ENCODE measurements at places on chromosomes 16 and 17.

- no peak for DNase-seq
Observed at GRCh38 chr16:12002447-12003006, 26.0 kb downstream of the SNX29 start.

DNA sequence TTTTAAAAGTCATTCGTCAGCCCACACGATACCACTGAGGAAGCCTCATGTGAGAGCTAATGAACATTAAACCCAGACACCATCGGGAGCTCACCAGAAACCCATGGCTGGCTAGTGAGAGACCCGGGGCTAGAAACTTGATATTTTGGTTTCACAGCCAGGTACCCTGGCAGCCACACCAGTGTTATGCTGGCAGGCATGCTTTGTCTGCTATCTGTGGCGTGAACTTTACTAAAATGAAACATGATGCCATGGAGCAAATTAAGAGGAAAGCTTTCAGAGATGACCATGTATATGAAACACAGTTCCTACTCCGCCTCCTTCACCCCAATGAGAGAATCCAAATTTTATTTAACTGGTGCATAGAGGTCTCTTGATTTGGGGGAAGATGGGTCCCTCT lies 291.2 kb downstream of the IRX3 start:
- no peak for DNase-seq

GRCh38 chr16:72850853-72851252 lies 197.1 kb downstream of the ZFHX3 start:
- no peak for DNase-seq

- no peak for DNase-seq
Observed at GRCh38 chr17:2680961-2681360, 30.6 kb downstream of the CLUH start.

- DNase-seq: no peak
Observed at GRCh38 chr17:74543891-74544760, 1.8 kb downstream of the CD300C start.

DNA sequence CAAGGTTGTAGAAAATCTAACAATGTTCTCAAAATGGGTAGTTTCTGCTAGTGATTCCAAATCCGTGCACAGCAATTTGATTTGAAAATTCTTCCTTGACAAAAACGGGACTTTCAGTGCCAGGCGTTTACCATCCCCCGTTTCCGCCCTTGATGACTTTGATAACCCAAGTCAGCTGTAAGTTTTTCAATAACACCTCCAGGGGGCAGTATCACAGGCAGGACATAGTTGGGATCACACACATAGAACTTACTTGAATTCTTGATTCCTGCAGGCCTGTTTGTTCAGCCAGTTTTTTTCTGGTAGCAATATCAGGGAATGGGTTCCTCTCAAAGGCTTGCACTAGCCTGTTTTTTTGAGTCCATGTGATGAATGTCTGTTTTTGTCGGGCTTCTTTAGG lies 5.6 kb downstream of the DUXB start:
- DNase-seq: no peak

DNA sequence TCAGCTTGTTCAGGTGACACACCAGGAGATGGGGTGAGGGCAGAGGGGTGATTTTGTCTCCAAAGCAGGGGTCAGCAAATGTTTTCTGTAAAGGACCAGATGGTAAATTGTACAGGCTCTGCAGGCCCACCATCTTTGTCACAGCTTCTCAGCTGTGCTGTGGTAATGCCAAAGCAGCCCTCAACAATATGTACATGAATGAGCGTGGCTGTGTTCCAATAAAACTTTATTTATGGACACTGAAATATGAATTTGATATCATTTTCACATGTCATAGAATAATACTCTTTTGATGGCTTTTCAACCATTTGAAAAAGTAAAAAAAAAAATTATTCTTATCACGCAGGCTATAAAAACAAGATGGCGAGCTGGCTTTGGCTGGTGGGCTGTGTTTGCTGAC lies 206.4 kb upstream of the RPL38 start:
- no peak for DNase-seq

GRCh38 chr17:79981090-79981489 lies 54.6 kb downstream of the TBC1D16 start:
- no peak for DNase-seq

DNA sequence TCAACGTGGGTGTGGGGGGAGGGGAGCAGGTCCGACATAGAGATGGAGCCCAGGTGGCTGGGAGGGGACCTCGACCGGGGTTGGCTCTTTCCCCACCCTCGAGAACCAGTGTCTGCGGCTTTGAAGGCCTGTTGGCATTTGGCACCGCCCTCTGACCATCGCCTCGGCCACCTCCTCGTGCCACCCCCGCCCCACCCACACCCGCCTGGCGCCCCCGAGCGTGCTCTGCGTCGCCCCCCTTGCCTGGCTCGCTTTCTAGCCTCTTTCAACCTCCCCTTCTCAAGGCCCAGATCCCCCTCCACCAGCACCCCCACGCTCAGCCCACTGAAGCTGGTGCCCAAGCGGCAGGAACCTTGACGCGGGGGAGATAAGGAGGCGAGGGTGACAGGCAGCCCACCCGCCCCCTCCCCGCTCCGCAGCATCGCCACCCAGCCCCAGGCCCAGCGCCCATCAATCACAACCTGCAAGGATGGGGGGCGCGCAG lies 619 bp downstream of the CACNB1 start:
- no peak for DNase-seq

- no peak for DNase-seq
Observed at GRCh38 chr16:4525634-4526277, 12.8 kb downstream of the CDIP1 start.

- no peak for DNase-seq
Observed at GRCh38 chr16:72015124-72015523, 6.6 kb downstream of the DHODH start.

GRCh38 chr17:82962163-82962720 lies 117.2 kb upstream of the METRNL start:
- no peak for DNase-seq

- no peak for DNase-seq
Observed at GRCh38 chr17:49523706-49524472, 28.8 kb downstream of the NGFR start.

DNA sequence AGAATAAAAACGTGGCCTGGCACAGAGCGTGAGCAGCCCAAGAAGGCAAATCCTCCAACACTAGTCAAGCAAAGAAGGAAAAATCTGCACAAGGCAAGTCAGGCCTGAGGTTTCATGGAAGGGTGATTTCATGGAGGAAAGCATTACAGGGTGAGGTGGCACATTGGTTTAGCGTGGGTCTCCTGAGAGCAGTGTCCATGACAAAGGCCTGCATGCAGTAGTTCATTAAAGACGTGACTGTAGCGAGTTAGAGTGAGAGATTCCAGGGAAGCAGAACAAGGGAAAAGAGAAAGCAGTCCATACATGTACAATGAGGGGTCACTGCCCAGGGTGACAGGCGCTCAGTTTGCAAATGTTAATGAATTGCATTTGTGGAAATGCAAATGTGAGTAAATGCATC lies 285.0 kb upstream of the ERCC4 start:
- DNase-seq: no peak

- DNase-seq: no peak
Observed at GRCh38 chr17:10741416-10742135, 11.8 kb upstream of the TMEM220 start.

DNA sequence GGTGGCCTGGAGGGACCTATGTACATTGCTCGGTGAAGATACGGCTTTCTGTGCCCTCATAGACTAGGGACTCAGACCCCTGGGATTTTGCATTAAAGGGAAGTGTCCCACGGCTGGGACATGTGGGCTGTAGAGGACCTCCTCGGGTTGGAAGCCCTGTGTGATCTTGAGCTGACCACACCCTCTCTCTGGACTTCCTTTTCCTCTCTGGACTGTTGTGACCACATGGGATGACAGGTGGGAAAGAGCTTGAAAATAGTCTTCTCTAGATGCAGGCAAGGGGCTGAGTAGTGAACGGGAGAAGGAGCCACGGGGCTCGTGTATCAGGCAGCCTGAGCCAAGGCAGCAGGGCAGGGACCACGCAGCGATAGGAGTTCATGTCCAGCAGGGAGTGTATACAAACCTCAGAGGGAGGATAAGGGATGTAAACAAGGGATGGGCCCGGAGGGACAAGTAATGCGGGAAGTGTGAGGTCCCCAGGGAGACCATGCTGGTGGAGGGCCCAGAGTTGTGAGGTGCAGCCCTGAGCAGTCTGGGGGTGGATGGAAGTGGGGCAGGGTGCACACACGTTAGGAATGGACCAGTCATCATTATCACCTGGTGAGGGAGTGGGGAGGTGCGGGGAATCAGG lies 4.5 kb upstream of the SLC4A1 start:
- DNase-seq: no peak

DNA sequence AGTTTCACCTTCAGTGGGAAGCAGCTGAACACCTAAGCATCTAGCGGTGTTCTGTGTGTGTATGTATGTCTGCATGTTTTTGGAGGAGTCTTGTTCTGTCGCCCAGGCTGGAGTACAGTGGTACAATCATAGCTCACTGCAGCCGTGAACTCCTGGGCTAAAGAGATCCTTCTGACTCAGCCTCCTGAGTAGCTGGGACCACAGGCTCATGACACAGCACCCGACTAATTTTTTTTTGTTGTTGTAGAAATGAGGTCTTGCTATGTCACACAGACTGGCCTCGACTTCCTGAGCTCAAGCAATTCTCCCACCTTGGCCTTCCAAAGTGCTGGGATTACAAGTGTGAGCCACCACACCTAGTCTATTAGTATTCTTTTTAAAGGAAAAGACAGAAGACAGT lies 30.2 kb upstream of the FAAP100 start:
- no peak for DNase-seq

DNA sequence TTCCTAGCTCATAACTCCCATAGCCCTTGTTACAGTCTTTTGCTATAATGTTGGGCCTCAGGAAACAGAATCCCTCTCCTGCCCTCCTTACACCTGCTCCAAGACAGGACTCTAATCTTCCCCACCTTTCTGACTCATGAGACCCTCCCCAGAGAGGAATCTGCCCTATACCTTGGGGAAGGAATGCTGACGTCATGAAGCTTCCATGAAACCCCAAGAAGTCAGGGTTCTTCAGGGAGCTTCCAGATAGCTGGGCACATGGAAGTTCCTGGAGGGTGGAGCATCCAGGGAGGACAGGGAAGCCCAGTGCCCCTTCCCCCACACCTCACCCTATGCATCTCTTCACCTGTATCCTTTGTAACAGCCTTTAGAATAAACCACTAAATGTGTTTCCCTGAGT lies 285.7 kb downstream of the SOX9 start:
- no peak for DNase-seq
